ENCODE measurements at places on chromosomes 16 and 17. TPM values are rescaled to one million over a fixed set of nuclear protein-coding genes. Genes with fewer than 3 reads are reported as not detected.

CD2BP2 gene
- 68.4 TPM for total RNA-seq

SLC16A13 gene
- total RNA-seq: 9.2 TPM

FOXF1 gene
- not detected for total RNA-seq

PRRT2 gene
- 0.48 TPM for total RNA-seq

FAM171A2 gene
- 5.2 TPM for total RNA-seq

CD300LB gene
- 0.03 TPM for total RNA-seq

ANKRD11 gene
- 76.2 TPM for total RNA-seq

PDE6G gene
- total RNA-seq: 1.5 TPM

TEKT3 gene
- not detected for total RNA-seq

NOG gene
- total RNA-seq: 1.2 TPM

USP43 gene
- total RNA-seq: 4.3 TPM

EVI2B gene
- 0.17 TPM for total RNA-seq

ABCC6 gene
- 1.4 TPM for total RNA-seq

PPP1R27 gene
- 0.10 TPM for total RNA-seq

LRRC37A2 gene
- 2.8 TPM for total RNA-seq

FOXC2 gene
- 2.2 TPM for total RNA-seq

ANKS4B gene
- 0.06 TPM for total RNA-seq

MT4 gene
- total RNA-seq: not detected

WDR59 gene
- total RNA-seq: 29.7 TPM

STH gene
- total RNA-seq: not detected

NUDT16L1 gene
- total RNA-seq: 14.9 TPM

NPIPB9 gene
- 1.9 TPM for total RNA-seq

TPSAB1 gene
- total RNA-seq: not detected

KRT39 gene
- total RNA-seq: not detected

KIF18B gene
- total RNA-seq: 39.3 TPM

FBXO31 gene
- 25.1 TPM for total RNA-seq

GNG13 gene
- total RNA-seq: not detected

CCT6B gene
- total RNA-seq: 1.5 TPM

CDK3 gene
- 5.5 TPM for total RNA-seq

ZNF287 gene
- 13.7 TPM for total RNA-seq

SHISA9 gene
- not detected for total RNA-seq

CNGB1 gene
- 0.40 TPM for total RNA-seq

MAP3K14 gene
- total RNA-seq: 58.3 TPM

MT1F gene
- total RNA-seq: 13.0 TPM

MRPS23 gene
- total RNA-seq: 158 TPM

CHD9NB gene
- total RNA-seq: 1.4 TPM

NDUFAF8 gene
- total RNA-seq: 217 TPM

PYY gene
- not detected for total RNA-seq

SULT1A2 gene
- total RNA-seq: 0.07 TPM

LASP1 gene
- 237 TPM for total RNA-seq

HOXB4 gene
- 0.20 TPM for total RNA-seq

KCNJ16 gene
- total RNA-seq: 0.22 TPM

TOM1L1 gene
- 43.7 TPM for total RNA-seq

PKMYT1 gene
- 58.3 TPM for total RNA-seq

ANKFN1 gene
- not detected for total RNA-seq

MT1H gene
- not detected for total RNA-seq

EXOC3L1 gene
- not detected for total RNA-seq
